Activated CD4-positive, CD25-positive, alpha-beta regulatory T cell treated with anti-CD3 and anti-CD28 coated beads, Interleukin-2, amount 50 U/mL, for 72 hours (primary cell): ENCODE measurements at places on chromosomes 7 and 10.

DNA sequence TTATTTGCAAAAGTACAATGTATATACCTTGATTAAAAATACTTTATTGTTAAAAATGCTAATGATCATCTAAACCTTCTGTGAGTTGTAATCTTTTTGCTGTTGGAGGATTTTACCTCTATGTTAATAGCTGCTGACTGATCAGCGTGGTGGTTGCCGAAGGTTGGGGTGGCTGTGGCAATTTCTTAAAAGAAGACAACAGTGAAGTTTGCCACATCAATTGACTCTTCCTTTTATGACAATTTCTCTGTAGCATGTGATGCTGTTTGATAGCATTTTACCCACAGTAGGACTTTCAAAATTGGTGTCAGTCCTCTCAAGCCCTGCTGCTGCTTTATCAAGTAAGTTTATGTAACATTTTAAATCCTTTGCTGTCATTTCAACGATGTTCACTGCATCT is 16.9 kb upstream of the ENTPD1 start:
- DNase-seq = no peak

DNA sequence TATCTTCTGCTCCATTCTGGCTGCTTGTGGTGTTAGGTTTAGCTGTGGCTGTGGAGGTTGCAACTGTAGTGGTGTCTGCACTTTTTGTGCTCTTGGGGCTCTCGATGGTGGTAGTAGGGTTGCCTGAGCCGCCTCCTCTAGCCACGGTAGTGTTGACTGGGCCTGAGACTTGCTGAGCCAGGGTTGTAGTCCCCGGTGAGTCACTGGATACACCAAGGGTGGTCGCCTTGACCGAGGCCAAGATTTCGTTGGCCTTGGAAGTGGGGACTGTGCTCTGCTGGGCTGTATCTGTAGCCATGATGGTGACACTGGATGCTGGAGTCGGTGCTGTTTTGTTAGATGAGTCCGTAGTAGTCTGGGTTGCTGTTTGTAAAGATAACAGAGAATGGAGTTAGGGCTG is 45.4 kb downstream of the PODXL start:
- DNase-seq = no peak

DNA sequence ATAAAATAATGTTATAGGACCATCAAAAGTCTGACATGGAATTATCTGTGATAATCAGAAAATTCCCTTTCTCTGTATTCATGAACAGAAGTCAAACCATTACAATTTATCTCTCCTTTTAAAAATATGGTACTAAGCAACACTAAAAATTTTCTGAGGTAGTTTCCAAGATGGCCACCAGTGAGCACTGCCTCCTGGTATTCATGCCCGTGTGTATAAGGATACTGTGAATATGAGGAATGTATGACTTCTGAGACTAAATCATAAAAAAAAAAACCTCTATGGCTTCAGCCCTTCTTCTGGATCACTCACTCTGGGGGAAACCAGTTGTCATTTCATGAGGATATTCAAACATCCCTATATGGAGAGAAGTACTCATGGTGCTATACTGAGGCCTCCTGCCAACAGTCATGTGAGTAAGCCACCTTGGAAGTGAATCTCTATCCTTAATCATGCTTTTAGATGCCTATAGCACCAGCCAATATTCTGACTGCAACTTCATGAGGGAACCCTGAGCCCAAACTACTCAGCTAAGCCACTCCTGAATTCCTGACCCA is 41.1 kb downstream of the SIRT1 start:
- DNase-seq = no peak

DNA sequence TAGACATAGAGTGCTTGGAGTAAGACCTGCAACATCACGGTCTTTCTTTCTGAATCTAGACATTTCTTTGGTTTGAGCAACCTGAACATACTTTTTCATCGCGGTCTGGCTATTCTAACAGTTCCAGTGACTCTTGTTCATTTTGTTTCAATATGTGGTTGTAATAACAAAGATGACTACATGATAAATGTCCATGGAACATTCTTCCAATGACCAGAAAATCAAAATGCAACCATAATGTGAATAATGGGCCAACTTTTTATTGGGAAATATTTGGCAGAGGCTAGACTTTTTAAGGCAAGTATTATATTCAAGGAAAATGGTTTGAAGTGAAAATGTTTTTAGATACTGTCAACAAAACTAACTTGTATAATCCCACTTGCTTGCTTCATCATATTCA is 282.5 kb downstream of the INHBA start:
- DNase-seq = no peak

DNA sequence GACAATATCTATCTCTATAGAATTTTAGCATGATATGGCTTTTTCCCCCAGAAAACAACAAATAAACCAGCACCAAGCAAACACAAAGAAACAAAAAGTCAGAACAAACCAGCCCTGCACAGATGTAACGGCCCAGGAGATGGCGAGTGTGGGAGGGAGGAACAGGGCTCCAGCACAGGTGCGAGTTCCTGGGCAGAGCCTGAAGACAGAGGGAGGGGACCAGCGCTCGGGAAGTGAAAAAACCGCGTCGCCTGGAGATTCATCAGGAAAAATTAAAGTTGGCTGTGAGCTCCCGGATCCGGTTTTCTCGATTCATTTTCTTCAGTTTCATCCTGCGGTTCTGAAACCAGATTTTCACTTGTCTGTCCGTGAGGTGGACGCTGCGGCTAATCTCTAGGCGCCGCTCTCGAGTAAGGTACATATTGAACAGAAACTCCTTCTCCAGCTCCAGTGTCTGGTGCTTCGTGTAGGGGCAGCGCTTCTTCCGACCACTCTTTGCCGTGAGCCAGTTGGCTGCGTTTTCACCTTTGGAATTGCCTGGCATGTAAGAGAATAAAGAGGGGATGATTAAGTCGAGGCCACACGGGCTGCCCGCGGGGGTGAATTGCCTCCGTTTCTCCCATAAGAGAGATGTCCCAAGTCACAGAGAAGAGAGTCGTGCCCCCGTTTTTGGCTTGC is 2.3 kb downstream of the HOXA10 start:
- DNase-seq = peak; percentile 29

DNA sequence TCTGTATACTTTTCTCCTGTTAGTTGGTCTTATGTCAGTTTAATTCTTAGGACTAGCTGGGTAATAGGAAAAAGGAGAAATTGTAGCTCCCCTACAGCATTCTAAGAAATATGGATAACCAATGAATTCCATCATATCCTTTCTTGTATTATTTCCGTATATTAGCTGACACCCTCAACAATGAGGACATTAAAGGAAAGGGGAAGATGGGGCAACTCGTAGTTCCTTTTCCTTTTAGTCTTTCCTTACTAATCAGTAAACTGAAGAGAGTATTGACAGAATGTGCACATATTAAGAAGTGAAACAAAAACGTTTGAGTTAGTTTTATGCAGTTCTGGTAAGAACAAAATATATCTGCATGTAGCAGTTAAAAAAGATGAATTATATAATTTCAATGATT is 35.1 kb upstream of the C10orf67 start:
- no peak for DNase-seq

DNA sequence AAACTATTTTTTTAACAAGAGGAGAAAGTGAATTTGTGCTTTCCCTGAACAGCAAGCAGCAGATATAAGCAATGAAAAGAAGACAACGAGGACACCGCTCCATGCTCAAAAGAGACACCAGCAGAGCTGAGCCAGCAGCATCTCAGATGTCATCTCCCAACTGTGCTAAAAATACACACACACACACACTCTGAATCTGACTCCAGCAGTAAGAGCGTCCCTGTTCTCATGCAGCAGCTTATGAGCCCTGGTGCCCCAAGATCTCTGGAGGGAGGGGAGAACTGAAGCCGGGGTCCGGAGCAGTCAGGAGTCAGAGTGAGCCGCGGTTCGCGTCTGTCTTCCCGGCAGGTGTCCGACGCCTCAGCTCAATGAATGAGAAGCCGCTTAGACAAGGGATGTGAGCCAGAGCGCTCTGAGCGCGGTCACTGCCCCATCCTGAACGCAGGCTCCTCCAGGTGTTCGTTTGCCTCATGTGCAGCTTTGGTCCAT is 49.2 kb downstream of the SVIL start:
- no peak for DNase-seq
